ENCODE measurements at places on chromosomes 6 and 20.

DNA sequence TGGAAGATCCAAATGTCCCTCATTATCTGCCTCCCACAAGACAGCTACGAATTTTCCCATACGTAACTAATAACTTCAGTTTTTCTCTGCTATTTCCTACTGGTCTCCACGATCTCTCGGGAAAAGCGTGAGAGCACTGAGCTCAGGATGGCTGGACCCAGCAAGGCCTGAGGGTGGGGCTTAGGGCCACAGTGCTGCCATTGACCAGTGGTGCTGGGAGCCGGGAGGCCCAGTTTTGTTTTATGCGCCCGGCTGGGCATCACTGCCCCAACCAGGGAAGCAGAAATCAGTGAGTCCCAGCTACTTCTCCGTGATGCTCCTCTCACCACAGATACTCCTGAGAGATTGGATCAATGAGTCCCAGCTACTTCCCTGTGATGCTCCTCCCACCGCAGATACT is 238.4 kb downstream of the LY86 start:
- no peak for DNase-seq
- no peaks in the 10 kb centered on the region for H3K36me3 ChIP-seq
- H3K4me1 ChIP-seq = peaks cover 6% of the 10 kb centered on the region
- no peak overlapping the region for H3K27ac ChIP-seq
- H3K4me3 ChIP-seq = no peak overlapping the region

DNA sequence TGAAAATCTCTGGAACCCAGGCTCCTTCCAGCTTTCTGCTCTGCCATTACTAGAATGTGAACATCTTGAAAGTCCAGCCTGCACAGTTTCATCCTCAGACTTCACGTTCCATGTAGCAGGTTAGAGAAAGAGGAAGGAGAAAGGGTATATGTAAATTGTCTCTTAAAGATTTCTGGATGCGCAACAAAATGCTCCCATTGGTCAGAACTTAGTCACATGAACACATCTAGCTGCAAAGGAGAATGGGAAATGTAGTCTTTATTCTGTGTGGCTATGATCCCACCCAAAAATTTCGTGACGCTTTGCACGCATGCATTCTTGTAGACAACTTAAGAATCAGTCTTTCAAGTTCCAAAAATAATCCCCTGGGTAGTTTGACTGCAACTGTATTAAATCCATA is 46.4 kb upstream of the CHD6 start:
- no peak for DNase-seq
- H3K4me1 ChIP-seq = no peaks in the 10 kb centered on the region
- H3K27ac ChIP-seq = no peak overlapping the region
- H3K36me3 ChIP-seq = no peaks in the 10 kb centered on the region

DNA sequence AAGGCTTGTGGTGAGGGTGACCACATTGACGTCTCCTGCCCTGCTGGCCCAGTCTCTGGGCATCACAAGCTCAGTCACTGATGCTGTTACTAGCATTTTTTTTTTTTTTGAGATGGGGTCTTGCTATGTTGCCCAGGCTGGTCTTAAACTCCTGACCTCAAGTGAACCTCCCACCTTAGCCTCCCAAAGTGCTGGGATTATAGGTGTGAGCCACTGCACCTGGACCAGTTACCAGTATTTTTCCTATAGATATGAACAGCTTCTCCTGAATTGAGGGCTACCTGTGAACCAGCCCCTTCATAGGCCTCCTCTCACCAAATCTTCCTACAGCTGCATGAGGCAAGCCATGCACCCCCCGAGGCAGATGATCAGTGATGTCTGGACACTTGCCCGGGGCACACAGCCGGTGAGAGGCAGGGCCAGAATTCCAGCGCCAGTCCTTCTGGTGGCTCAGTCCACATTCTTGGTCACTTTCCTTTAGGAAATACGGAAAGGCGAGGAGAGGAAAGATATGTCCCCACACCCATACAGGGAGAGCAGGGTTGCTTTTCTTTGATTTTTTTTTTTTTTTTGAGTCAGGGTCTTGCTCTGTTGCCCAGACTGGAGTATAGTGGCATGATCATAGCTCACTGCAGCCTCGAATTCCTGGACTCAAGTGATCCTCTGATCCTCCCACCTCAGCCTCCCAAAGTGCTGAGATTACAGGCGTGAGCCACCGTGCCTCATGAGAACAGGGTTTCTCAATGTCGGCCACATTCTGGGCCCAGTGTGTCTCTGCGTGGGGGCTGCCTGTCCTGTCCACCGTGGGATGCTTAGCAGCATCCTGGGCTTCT is 50.7 kb downstream of the UBE2V1 start:
- H3K4me1 ChIP-seq = no peaks in the 10 kb centered on the region
- H3K27ac ChIP-seq = no peak overlapping the region
- DNase-seq = no peak

DNA sequence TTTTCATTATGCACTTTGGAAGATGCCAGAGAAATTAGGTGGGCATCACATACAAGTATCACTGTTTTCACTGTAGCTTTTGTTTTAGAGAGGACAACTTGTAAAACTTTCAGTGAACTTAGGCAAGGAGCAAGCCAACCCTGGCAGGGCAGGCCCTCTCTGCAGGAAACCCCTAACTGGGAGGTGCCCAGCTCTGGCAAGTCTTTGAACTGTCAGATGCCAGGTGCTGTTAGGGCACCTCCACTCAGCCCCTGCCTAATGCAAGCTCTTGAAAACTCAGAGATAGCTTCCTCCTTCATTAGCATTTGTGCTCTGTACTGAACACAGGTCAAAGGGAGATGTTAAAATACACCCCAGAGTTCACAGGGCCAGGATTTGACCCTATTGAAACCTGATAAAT is 774.2 kb upstream of the FLRT3 start:
- H3K4me3 ChIP-seq = no peak overlapping the region
- H3K4me1 ChIP-seq = peaks cover 2% of the 10 kb centered on the region
- DNase-seq = no peak
- no peaks in the 10 kb centered on the region for H3K36me3 ChIP-seq

- H3K36me3 ChIP-seq = no peaks in the 10 kb centered on the region
- H3K27ac ChIP-seq = no peak overlapping the region
- no peak for DNase-seq
- H3K4me3 ChIP-seq = no peak overlapping the region
- H3K27me3 ChIP-seq = peaks cover 64% of the 10 kb centered on the region
Measured at GRCh38 chr6:75210885-75211739, 5.3 kb upstream of the COL12A1 start.

DNA sequence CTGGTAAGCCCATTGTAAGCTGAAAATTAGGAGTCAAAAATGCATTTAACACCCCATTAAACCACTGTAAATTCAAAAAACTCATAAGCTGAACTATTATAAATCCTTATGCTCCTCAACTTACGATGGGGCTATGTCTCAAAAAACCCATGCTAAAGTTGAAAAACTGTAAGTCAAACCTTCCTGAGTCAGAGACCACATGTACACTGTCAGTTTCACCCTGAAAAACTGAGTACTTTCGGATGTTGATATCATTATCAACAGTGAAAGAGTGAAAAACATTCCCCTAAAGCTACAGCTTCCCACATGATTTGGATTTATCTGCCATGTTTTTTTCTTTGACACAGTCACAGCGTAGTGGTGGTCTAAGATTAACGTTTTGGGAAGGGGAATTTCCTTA is 14.2 kb downstream of the RAB23 start:
- H3K4me3 ChIP-seq = no peak overlapping the region
- no peaks in the 10 kb centered on the region for H3K4me1 ChIP-seq
- H3K27ac ChIP-seq = no peak overlapping the region

GRCh38 chr20:7817286-7817685 is 123.0 kb downstream of the HAO1 start:
- no peaks in the 10 kb centered on the region for H3K27me3 ChIP-seq
- H3K27ac ChIP-seq = no peak overlapping the region
- no peaks in the 10 kb centered on the region for H3K4me1 ChIP-seq
- no peaks in the 10 kb centered on the region for H3K36me3 ChIP-seq

DNA sequence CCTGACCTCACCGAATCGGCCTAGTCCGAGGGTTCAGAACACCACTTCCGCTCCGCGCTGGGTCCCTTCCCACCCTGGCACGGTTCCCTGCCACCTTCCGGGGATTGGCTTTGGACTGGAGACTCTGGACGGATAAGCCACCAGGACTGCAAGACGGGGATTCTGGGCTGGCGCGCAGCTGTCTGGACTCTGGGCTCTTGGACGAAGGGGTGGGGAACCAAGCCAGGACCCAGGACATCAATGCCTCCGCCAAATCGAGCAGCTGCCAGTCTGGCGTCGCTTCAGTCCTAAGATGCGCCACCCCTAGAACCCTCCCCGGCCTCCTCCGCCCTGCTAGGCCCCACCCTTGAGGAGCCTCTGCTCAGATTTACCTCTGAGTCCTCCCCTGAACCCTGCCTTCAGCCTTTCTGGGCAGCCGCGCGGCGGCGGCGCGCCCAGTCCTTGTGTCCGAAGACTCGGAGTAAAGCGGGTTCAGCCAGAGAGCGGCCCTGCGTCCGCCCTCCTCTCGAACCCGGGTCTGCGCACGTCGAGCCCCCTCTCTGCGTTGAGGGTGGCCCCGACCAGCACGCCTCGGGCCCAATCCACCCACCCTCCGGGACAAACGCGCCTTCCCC is 1.2 kb downstream of the KCNK17 start:
- DNase-seq = no peak
- no peak overlapping the region for H3K4me3 ChIP-seq
- no peaks in the 10 kb centered on the region for H3K36me3 ChIP-seq
- peaks cover 6% of the 10 kb centered on the region for H3K4me1 ChIP-seq
- peaks cover 54% of the 10 kb centered on the region for H3K27me3 ChIP-seq
- H3K27ac ChIP-seq = no peak overlapping the region

DNA sequence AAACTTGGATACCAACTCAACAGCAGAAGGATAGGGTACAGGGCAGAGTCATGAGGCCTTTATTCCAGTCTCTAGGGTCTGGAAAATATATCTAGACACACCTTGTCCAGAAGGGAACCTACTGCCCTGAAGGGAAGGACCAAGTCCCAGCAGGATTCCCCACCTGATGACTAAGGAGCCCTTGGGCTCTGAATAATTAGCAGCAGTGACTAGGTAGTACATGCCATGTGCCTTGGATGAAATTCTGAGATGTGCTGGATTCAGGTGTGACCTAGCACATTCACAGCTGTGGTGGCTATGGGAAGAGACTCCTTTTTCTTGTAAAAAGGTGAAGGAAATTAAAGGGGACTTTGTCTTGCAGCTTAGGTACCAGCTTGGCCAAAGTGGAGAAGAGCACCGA is 364.3 kb upstream of the PTCHD4 start:
- no peaks in the 10 kb centered on the region for H3K36me3 ChIP-seq
- DNase-seq = no peak
- H3K4me1 ChIP-seq = no peaks in the 10 kb centered on the region
- no peak overlapping the region for H3K27ac ChIP-seq
- H3K4me3 ChIP-seq = no peak overlapping the region
- peaks cover 5% of the 10 kb centered on the region for H3K27me3 ChIP-seq

- no peak overlapping the region for H3K4me3 ChIP-seq
- H3K27me3 ChIP-seq = peaks cover 10% of the 10 kb centered on the region
- H3K27ac ChIP-seq = no peak overlapping the region
- DNase-seq = no peak
- H3K4me1 ChIP-seq = no peaks in the 10 kb centered on the region
Measured at GRCh38 chr6:116485559-116486184, 24.5 kb downstream of the CALHM6 start.

Data from activated naive CD8-positive, alpha-beta T cell treated with anti-CD3 and anti-CD28 coated beads for 36 hours (primary cell).